K562 (cell line): ENCODE measurements at places on chromosomes 4 and X. TPM values are rescaled to one million over a fixed set of nuclear protein-coding genes. Genes with fewer than 3 reads are reported as not detected.

F8 gene
- total RNA-seq = 1.2 and 1.8 TPM in 2 replicates

DNA sequence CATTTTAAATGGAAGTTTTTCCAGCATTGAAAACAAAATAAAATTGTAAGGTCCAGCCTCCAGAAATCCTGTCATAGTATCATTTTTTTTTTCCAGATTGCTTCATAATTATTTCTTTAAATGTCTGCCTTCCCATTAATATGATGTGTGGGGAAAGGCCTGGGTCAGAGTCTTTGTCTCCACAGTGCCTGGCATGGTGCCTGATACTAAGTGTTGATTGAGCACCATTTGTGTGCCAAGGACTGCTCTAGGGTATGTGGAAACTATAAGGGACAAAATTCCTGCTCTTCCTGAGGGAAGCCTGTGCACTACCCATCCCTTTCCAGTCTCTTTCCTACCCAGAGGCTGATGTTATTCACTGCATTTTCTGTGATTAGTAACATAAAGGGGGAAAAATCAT, 53.1 kb upstream of the BEND4 start:
- DNase-seq = no peak

DNA sequence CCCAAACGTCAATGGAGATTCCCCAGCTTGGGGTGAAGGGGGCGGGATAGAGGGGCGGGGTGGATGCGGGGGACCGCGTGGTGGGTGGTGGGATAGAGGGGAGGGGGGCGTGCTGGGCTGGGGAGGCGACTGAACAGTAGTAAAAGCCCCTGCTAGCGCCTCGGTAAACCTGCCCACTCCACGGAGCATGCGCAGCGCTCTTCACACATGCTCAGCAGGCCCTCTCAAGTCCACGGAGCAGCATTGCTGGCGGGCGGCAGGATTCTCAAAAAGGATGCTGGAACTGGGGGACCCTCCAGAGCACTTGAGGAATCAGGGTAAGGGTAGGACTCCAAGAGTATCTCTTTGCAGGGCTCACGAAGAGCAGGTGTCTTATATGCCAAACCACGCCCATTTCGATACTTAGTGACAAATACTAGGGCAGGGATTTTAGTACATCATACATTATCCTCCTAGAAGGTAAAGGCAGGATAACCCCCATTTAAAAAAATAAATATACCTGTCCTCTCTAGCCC, 378 bp upstream of the RPS6KA6 start:
- DNase-seq = no peak

GRCh38 chrX:110133735-110134370, 130.9 kb downstream of the TMEM164 start:
- DNase-seq = no peak

DNA sequence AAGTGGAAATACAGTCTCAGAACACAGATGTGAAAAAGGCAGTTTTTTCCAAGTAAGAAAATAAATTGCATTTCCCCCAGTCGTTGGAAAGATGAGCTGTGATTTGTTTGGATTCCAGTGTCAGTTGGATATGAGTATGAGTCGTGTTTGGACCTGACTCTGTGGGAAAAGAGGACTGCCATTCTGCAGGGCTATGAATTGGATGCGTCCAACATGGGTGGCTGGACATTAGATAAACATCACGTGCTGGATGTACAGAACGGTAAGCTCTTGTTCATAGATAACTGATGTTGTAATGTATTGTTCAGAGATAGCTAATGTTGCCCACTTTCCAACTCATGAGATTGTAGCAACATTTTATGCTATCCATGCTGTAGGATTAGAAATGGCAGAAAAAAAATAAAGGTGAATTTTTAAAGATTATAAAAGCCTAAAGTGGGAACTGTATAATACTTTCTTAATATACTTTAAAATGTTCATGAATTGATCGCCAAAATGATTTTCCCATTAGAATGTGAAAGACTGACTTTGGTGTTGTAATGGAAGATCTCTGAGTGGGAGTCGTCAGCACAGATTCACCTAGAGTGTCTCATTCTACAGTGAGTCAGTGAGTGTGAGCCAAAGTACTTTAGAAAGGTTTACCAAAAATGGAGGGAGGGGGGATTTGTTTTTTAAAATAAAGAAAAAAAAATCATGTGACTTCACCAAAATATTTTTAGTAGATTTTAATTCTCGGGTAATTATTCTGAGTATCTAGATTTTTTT, 178.7 kb downstream of the DCTD start:
- DNase-seq = no peak

DNA sequence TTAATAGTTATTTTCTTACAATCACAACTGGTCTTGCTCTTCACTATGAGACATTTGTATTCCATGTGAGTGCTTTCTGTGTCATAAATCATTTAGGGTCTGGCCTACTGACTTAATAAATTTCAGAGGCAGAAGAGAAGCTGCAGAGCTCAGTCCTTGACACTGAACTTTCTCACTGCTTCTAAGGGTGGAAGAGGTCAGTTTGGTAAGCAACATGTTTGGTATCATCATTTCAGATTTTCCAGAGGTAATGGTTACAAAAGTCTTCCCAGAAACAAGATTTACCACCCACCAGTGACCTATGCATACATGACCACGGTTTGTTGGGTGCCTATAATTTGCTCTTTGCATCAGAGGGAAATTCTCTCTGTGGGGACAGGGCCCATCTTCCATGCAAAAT, 148.6 kb downstream of the NR3C2 start:
- no peak for DNase-seq

DNA sequence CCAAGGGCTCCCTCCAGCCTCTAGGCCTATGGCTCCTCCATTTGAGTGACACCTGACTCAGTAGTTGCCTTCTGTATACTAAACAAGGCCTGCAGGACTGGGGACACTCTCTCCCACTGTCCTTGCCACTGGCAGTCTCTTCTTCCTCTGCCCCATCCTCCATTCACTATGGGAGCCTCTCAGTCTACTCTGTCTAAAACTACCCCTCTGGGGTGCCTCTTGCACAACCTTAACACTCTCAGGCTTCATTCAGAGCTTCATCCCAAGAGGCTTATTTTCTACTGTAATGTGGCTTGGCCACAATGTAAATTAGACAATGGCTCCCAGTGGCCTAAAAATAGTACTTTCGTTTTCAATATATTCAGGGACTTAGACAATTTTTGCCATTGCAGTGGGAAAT, 133.0 kb downstream of the ZC4H2 start:
- no peak for DNase-seq

ABLIM2 gene
- total RNA-seq = not detected in 2 replicates

DEFB131A gene
- total RNA-seq = not detected in 2 replicates

SGCB gene
- 0.09 and 0.20 TPM in 2 replicates for total RNA-seq

DNA sequence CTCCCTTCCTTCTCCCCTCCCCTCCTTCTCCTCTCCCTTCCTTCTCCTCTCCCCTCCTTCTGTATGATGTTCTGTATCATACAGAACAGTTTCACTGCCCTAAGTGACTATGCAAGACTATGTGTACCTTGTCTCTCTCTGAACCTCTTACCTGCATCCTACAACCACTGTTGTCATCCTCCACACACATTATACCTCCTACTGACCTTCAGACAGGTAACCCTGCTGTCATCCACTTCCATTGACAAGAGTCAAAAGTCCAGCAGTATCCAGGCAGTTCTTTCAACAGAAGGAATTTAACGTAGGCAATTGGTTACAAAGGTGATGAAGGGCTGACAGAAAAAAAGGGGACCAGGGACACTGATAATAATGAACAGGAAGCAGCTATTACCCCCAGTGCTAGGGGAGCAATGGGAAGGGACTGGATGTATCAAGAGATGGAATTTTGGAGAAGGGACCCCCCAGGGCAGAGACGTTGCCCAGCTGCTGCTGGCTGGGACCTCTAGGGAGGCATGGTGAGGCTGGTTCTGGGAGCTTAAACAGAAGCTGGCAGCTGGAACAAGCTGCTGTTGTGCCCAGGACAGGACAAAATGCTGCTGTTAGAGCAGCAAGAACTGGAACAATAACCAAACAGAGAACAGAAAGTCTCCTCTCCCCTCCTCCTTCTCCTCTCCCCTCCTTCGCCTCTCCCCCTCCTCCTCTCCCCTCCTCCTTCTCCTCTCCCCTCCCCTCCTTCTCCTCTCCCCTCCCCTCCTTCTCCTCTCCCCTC, 84.7 kb downstream of the DCTD start:
- DNase-seq = no peak

GRCh38 chrX:37779857-37780256, at the start of gene CYBB:
Gene CYBB (plus strand): TSS chrX:37780059. CDS start chrX:37780078, 19 bp downstream.
- DNase-seq = no peak

PNMA6F gene
- total RNA-seq = not detected in 2 replicates

GRCh38 chrX:34146906-34147305, 14.8 kb upstream of the FAM47A start:
- DNase-seq = no peak
